ENCODE measurements at places on chromosomes 7 and 10.
A peak's percentile ranks its signal among the peaks of the same experiment; 100 is the strongest.

- no peak for DNase-seq
These were observed 79.2 kb downstream of the ELAPOR2 start for GRCh38 chr7:86980223-86980622.

DNA sequence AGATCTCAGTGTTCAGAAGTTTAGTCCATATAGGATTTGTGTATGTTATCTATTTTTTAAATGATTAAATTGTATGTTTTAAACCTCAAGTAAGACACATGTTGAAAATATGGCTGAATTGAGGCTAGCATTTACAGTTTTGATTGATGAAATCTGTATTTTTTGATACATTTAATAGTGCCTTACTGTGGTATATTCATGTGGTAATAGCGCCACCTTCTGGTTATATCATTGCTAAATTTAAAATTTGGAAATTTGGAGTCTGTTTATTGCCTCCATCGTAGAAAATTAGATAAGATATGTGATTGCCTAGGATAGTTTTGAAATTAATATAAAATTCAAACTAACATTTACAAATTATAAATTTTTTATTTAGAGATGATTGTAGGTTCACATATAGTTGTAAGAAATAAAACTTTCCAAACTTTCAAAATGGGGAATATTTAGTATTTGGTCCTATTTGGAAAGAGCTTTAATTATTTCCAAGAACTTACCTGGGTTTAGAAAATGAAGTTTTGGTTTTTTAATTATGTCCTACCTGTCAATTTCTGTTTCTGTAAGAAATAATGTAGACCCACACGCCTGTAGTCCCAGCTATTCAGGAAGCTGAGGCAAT lies 19.1 kb upstream of the ARMS2 start:
- peak; percentile 57 for DNase-seq

DNA sequence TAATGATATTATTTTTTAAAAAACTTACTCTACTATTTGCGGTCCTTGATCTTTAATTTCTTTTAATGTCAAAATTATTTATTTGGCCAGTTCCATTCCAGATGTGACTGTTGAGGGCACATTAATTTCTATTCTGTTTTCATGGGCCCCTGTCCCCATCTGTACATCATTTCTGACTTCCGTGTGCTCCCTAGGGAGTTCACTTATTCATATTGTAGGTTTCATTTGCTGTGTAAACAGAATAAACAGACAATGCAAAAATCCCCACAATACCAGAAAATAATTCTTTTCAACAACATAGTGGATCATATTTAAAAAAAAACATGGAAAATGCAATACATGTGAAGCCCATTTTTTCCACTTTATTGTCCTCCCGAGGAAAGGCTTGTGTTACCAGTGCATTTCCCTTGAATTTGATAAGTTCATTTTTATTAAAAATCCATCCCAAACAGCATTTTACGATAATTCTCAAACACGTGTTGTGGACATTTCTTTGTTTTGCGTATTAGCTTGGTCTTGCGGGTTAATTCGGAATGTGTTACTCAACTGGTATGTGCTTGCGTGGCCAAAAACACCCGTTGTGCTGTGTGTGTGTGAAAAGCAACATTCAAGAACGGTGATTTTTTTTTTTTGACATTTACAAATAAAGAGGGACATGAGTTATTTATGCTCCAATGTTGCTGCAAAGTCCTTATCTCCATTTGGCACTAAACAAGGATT lies 138.4 kb downstream of the MGMT start:
- DNase-seq: no peak

- DNase-seq: peak; percentile 41
These were observed 58.7 kb downstream of the INPP5F start for GRCh38 chr10:119784340-119785067.

GRCh38 chr10:61452655-61453641 lies at the start of gene TMEM26:
TSS of gene TMEM26 (minus strand) at chr10:61453381. CDS start at chr10:61453081, 300 bp downstream.
- DNase-seq: no peak

DNA sequence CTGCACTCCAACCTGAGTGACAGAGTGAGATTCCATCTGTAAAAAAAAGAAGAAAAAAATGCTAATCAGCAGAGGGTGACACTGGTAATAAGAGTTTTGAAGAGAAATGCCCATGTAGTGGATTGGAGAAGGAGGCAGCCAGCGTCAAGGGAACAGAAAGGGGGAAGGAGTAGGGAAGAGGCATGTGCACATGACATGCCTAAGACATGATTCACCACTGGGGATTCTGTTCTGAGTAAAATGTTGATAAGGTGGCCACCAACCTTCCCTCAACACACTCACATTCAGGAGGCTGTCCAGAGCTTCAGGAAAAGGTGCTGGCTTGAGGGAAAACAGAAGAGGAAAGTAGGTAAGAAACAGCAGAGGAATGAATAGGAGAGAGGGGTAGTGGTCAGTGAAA lies 39.9 kb downstream of the AKR1D1 start:
- no peak for DNase-seq

GRCh38 chr10:22990443-22990842 lies 62.6 kb downstream of the ARMC3 start:
- no peak for DNase-seq

GRCh38 chr7:149799397-149800168 lies 26.2 kb upstream of the ZNF467 start:
- peak; percentile 29 for DNase-seq

DNA sequence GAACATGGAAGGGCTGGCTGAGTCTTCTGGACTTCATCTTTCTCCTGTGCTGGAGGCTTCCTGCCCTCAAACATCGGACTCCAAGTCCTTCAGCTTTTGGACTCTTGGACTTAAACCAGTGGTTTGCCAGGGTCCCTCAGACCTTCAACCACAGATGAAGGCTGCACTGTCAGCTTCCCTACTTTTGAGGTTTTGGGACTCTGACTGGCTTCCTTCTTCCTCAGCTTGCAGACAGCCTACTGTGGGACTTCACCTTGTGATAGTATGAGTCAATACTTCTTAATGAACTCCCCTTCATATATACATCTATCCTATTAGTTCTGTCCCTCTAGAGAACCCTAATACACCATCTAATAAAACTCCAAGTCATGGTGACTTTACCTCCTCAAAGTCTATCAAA lies 4.0 kb upstream of the CLEC5A start:
- DNase-seq: no peak

- DNase-seq: no peak
These were observed 11.7 kb upstream of the RBM17 start for GRCh38 chr10:6077071-6077675.

- no peak for DNase-seq
These were observed 36.6 kb downstream of the INSYN2A start for GRCh38 chr10:127159648-127160245.

- no peak for DNase-seq
These were observed 9.4 kb downstream of the PDAP1 start for GRCh38 chr7:99398891-99399445.

DNA sequence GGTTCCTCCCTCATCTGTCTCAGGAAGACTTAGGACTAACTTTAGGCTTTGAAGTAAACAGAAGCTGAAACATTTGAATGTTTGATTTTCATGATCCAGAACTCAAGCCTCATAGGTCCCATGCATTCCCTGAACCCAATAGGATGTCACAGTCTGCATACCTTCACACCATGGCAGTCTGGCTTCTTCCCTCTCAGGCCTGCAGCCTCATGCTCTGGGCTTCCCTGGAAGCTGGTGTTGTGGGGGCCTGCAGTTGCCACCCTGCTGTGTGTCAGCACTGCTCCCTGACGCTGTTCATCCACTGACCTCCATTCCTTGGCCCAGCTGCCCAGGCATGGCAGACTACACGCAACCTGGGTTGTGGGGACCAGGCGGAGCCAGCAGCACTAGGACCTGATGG lies 267.5 kb upstream of the KAT6B start:
- no peak for DNase-seq

DNA sequence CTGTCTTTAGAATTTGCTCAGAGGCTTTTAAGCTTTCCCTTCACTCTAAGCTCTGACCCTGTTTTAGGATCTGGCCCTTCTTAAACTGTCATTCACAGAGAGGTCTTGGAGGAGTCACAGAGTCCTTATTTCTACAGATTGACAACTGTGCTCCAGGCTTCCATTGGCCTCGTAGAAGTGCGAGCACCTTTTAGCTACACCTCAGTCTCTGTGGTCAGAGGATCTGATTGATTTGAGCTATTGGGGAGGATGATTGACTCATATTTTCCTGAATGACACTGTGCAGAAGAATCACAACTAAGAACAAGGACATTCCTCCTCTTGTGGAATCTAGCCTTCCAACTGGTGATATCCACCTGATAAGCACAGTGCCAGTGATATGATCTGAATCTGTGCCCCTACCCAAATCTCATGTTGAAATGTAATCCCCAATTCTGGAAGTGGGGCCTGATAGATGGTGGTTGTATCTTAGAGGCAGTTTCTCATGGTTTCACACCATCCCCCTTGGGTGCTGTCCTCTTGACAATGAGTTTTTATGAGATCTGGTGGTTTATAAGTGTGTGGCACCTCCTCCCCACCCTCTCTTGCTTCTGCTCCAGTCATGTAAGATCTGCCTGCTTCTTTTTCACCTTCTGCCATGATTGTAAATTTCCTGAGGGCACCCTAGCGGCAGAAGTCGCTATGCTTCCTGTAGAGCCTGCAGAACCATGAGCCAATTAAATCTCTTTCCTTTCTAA lies 3.2 kb downstream of the CYP3A7 start:
- DNase-seq: no peak

DNA sequence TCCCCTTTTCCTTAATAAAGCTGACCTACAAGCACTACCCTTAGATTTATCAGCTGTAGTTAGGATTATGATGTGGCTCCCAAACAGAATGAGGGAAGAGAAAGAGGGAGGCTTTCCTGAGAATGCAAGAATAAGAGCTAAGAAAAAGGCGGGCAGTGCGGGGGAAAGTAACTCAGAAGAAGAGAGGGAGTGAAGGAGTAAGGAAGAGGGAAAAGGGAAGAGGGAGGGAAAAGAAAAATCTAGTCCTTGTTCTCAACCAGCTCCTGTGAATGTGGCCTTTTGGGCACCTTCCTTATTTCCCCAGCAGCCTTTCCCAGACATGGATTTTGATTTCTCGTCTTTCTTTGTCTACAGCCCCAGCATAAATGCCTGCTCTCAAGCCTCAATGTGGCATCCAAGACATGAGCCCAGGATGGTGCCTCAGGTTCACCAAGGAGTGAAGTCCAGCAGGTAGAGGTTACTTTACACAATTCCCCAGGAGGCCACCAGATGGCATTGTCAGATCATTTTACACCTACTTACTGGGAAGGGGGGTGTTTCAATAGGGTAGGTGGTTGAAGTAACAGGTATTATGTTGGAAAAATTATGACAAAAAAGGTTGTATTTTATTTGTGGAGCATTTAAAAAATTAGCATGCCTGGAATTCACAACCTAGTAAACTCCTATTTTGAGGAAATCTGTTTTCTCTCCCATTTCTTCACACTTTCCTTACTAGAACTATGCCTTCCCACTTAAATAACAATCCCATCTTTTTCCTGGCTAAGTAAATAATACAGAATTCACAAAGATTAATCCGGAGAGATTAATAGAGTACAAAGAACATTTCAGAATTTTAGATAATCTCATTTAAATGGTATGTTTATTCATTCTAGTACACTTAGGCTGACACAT lies 106.5 kb downstream of the HTR7 start:
- DNase-seq: peak; percentile 50

GRCh38 chr10:4281190-4281825 lies 496.3 kb upstream of the KLF6 start:
- no peak for DNase-seq

GRCh38 chr7:105885387-105886111 lies 9.2 kb upstream of the ATXN7L1 start:
- DNase-seq: no peak

DNA sequence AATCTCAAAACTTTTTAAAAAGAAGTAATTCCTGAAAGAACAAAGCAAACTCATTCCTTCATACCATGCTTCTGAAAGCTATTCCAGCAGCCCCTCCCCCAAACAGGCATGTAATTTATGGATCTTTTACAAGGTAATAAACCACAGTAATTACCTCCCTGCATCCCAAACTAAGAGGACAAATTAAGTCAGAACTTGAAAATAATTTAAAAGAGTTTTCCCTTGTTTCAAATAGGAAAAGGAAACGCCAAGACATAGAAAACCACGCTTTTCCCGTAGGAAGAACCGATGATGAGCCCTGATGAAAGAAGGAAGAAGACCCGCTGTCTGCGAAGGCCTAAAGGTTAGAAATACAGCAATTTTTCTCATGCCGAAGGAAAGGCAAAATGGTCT lies 8.9 kb downstream of the HOXA4 start:
- no peak for DNase-seq

DNA sequence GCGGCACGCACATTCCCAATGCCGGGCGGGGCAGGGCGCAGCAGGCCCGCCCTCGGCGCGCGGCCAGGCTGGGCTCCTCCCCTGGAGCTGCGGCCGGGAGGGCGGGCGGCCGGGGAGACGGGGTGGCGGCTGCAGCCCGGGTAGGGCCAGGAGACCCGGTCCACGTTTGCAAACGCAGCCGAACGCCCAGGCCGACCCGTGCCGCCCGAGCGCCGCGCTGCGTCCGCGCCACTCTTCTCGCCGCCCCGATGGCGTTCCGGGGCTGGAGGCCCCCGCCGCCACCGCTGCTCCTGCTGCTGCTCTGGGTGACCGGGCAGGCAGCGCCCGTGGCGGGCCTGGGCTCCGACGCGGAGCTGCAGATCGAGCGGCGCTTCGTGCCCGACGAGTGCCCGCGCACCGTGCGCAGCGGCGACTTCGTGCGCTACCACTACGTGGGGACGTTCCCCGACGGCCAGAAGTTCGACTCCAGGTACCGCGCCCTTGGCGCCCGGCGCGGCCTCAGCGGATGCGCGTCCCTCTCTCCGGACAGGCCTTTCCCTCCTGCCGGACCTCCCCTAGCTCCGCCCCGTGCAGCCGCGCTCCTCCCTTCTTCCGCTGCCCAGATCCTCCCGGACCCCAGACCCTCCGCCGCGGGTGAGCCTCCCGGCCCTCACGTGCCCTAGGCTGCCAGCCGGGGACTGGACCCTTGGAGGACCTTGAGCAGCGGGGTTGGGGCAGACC lies at the start of gene FKBP9:
TSS of gene FKBP9 (plus strand) at position 115 of the 720 bp plus-strand sequence. CDS start at position 249, 134 bp downstream.
- DNase-seq: peak; percentile 79

GRCh38 chr10:110864662-110865140 lies 7.0 kb upstream of the PDCD4 start:
- DNase-seq: peak; percentile 74

GRCh38 chr7:120303105-120303504 lies 30.1 kb downstream of the KCND2 start:
- no peak for DNase-seq
